Stimulated activated CD4-positive, alpha-beta T cell treated with anti-CD3 and anti-CD28 coated beads, Interleukin-12 subunit alpha, Interleukin-12 subunit beta, amount 100 ng/mL, for 4 hours (primary cell): ENCODE measurements at places on chromosomes 6 and 20.

GRCh38 chr6:131924881-131925474, 26.2 kb downstream of the CCN2 start:
- no peak for DNase-seq

DNA sequence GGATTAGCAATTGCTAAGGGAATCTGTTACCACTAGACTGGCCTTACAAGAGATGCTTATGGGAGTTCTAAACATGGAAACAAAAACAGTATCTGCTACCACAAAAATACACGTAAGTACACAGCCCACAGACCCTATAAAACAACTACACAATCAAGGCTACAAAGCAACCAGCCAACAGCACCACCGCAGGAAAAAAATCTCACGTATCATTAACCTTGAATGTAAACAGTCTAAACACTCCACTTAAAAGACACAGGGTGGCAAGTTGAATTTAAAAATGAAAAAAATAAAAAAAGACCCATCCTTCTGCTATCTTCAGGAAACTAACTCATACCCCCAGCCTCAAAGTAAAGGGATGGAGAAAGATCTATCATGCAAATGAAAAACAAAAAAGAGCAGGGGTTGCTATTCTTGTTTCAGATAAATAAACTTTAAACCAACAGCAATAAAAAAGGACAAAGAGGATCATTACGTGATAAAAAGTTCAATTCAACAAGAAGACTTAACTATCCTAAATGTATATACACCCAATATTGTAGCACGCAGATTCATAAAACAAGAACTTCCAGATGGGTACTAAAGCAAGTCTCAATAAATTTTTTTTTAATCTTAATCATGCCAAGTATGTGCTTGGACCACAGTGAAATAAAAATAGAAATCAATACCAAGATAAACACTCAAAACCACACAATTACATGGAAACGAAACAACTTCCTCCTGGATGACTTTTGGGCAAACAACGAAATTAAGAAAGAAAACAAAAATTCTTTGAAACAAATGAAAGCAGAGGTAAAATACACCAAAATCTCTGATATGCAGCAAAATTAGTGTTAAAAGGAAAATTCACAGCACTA, 52.3 kb downstream of the RNGTT start:
- no peak for DNase-seq

- no peak for DNase-seq
Observed at GRCh38 chr20:50930976-50931305, 296 bp downstream of the ADNP start.

- no peak for DNase-seq
Observed at GRCh38 chr6:149359440-149359839, 40.6 kb upstream of the SUMO4 start.

DNA sequence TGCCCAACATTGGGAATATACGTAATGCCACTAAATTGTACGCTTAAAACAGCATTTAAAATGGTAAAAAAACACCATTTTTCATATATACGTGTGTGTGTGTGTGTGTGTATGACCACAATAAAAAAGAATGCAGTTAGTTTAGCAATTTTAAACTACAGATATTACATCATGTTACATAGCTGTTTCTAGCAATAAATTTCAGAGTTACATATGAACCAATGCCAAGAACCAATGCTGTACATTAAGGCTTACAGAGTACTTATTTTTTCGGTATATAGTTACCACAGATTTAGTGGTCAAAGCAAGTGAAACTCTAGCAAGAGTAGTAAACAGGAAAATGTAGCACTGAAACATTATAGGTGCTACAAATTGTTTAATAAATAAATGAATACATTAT, 119.3 kb downstream of the PDE10A start:
- DNase-seq: no peak

DNA sequence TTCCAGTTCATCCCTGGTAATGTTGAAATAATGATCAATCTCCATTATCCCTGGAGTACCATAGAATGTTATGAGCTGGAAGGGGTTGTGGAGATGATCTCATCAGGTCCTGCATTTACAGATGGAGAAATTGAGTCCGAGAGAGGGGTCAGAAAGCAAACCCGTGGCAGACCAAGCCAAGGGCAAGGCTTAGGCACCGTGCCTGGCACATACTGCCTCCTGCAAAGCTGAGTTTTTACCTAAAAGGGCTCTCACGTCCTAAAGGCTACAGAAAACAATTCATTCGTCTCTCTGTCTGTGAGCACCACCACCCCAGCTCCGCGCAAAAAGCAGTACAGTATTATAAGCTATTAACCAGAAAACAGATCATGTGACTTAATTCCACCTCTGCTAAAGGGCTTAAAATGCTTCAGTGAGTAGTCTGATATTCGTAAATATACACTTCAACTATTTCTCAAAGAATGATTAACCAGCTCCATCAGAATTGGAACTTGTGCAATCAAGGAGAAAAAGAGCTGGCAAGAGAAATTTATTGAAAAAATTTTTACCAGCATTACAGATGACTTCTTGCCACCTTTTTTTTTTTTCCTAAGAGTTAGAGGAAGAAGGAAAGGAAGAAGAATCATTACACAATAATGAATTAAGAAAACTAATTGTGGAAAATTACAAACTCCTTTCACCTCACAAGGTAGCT, 3.4 kb upstream of the PARD6B start:
- no peak for DNase-seq

GRCh38 chr6:106069478-106069877, 16.7 kb upstream of the PRDM1 start:
- no peak for DNase-seq

- DNase-seq: peak; percentile 43
Observed at GRCh38 chr20:34522969-34523871, 7.0 kb downstream of the DYNLRB1 start.

GRCh38 chr6:34142061-34142998, 3.6 kb downstream of the GRM4 start:
- DNase-seq: no peak

- DNase-seq: no peak
Observed at GRCh38 chr6:16305788-16306187, 67.4 kb downstream of the GMPR start.

DNA sequence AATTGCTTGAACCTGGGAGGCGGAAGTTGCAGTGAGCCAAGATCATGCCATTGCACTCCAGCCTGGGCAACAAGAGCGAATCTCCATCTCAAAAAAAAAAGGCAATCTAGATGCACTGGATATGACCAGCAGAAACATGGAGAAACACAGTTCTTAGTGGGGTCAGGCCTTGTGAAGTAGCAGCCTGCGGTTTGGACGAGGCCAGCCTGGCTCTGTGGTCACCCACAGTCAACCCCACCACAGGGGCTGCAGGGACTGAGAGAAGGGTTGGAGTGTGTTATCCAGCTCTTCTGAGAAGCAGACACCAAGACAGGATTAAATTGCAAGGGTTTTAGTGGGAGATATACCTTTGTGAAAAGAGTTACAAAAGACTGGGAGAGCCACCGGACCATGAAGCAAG, 194.3 kb upstream of the PROKR2 start:
- DNase-seq: no peak
